Activated T-cell treated with anti-CD3 and anti-CD28 coated beads for 4 hours (primary cell): ENCODE measurements at places on chromosomes 5 and 9.
A peak's percentile ranks its signal among the peaks of the same experiment; 100 is the strongest.

DNA sequence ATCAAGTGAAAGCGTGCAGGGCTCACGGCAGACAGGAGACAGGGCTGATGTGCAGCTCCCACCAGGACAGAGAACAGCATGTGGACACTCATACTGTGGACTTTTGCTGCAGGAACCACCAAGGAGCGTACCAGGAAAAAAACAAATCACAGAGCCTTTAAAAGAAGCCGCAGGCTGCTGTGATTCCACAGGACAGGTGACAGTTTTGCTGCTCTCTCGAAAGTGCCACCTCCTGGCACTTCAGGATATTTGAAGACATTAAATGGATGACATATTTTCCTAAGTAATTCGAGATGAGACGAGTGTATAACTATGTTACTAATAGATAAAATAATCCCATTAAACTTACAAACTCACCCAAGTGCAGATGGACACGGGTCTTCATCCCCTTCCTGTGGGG, 29.3 kb downstream of the ZDHHC11 start:
- DNase-seq = no peak

DNA sequence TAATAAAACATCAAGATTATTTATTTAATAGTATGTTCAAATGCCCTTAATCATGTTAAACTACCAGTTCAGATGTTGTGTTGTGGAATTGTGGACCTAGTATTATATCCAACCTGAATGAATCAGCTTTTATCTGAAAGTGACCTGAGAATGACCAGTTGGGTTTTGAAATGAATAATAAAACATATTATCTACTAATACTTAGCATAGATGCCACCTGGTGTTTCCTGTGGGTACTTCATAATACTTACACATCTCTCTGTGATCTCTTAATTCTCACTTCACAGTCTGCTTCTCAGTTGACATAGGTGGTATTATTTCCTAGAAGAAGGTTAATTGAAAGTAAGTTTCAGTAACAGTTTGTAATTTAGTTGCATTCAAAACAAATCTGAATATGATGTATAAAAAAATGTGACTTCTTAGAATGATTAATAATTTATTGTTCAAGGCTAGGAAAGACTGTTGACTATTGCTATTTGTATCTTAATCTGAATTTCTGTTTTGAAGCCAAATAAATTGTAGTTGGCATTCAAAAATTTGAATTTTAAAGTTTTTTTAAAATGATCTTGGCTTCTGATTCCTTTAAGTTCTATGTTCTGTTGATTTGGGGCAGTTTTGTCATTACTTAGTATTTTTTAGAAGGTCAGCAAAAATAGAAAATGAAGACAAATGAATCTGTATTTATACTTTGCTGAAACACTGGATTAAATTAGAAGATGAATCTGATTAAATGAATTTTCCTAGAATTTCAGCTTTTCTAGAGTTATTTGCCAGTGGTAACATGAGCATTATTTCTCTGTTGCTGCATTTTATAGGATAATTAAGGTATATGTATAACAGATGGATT, 48.2 kb downstream of the KIF2A start:
- no peak for DNase-seq

DNA sequence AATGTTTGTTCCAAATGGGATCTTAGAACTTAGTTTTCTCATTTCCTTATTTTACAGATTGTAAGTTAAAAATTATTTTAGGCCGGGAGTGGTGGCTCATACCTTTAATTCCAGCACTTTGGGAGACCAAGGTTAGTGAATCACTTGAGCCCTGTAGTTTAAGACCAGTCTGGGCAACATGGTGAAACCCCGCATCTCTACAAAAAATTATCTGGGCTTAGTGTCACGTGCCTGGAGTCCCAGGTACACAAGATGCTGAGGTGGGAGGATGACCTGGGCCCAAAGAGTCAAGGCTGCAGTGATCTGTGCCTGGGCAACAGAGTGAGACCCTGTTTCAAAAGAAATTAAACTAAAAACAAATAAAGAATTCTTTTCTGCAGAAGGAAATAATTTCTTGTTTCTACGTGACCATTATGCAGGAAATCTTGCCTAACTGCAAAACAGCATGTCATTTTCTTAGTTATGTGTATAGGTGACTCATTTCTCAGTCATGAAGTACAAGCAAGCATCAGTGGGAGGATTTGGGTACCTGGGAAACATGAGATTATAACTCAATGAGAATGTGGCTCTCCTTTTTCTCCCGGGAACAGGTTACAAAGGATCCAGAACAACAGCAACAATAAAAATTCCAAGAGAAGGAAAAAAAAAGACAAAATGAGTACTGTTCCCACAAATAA, 375.1 kb upstream of the ST8SIA4 start:
- no peak for DNase-seq

GRCh38 chr5:150987746-150988145, 32.6 kb upstream of the GPX3 start:
- no peak for DNase-seq

- no peak for DNase-seq
Observed at GRCh38 chr9:78396087-78396486, 99.2 kb downstream of the PSAT1 start.

- no peak for DNase-seq
Observed at GRCh38 chr9:4553951-4554381, 63.7 kb downstream of the SLC1A1 start.

GRCh38 chr9:26261503-26262330, 583.5 kb upstream of the TUSC1 start:
- DNase-seq = no peak

GRCh38 chr5:133519191-133519590, 93.2 kb downstream of the FSTL4 start:
- no peak for DNase-seq

- no peak for DNase-seq
Observed at GRCh38 chr5:65366655-65367054, 115.1 kb downstream of the ADAMTS6 start.

- DNase-seq = no peak
Observed at GRCh38 chr5:103774721-103775120, 212.1 kb upstream of the NUDT12 start.

- no peak for DNase-seq
Observed at GRCh38 chr9:124420991-124421543, 5.8 kb upstream of the PSMB7 start.

GRCh38 chr5:107812570-107813141, 141.9 kb upstream of the EFNA5 start:
- DNase-seq = no peak

DNA sequence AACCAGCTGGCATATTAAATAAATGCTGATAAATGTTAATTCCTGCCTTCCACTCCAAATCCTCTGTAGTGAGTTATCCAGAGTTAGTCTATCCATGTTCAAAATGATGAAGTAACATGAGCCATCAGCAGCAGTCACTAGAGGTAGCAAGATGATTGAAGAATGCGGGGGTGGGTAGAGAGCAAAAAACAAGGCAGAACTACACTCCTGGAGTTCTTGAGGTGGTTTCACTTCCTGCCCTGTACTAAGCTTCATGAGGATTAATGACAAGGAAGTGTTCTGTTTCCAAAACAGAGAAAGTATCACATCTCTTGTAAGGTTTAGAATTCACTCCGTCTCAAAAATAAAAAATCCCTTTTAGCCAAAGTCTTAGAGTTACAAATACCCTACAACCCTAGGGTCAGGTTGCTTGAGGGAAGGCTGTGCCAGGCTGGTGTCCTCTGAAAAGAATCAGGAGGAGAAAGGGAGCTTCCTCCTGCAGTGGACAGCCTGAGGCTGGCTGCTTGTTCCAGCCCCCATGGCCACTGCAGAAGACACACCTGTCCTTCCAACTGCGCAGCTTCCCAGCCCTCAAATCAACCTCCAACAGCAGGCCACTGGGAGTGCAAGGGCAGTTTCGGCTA, 180.2 kb downstream of the DENND1A start:
- no peak for DNase-seq

DNA sequence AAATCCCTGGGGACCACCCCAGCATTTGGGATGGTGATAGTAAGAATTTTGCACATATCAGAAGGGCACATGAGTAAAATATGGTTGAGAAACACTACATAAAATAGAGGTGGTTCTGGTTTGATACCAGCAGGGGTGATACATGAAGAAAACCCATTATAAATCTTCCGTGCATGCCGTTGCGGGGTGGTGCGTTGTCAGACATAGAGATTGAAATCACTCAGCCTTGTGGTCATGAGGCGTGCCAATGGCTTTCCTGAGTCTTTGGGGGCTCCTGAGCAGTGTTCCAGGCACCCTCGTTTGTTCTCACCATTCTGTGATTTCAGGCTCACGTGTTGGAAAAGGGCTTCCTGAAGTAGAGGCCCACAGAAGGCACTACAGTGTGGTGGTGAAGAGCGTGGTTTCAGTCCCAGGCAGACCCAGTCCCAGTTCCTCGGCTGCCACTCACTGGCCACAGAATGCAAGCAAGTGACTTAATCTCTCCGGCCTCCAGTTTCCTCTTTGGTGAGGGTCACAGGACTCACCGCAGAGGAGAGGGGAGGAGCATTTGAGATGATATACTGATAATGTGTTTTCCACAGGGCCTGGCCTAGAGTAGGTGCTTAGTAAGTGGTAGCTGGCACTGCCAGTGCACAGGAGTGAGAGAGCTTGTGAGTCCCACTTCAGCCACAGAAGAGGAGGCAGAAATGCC, 20.5 kb upstream of the GLRX start:
- DNase-seq = no peak

DNA sequence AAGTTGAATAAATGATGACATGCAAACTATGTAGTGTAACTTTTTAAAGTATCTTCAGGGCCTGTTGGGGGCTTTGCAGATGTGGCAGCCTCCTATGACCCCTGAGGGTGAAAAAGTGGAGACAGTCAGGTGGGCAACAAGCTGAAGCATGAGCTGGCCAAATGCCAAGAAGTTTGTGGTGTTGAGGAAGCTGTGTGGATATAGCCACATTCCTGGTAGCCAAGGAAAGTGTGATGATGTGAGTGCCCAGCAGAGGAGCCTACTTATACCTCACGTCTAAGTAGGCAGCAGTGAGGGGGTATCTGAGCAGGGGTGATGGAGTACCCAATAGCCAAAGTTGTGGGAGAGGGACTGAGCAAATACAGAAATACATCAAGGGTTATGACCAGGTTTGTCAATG, 621.2 kb upstream of the CDH6 start:
- no peak for DNase-seq

- DNase-seq = no peak
Observed at GRCh38 chr9:5085993-5086392, 99.4 kb downstream of the INSL6 start.

DNA sequence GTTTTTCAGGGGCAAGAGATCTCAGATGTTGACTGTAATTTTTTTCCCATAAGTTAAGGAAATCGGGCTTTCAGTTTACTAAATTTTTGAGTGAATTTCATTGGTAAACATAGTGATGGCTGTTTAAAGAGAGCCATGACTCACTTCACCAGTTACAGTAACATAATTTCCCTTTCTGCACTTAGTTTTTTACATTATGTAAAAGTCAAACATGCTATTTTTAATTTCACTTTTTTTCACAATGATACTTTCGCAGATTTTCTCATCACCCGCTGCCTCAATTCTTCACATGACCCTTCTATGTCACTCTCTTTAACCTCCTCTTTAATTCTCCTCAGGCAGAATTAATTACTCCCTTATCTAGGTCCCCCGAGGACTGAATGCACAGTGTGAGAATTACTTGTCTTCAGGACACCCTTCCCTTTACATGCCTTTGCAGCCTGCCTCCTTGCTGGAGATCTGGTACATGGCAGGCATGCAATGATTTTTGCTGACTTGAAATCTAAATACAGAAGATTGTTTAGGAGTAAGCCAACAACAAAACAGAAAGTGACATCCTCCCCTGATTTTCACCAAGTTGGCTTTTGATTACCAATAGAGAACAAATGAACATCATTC, 217.5 kb upstream of the S1PR3 start:
- no peak for DNase-seq

GRCh38 chr9:112049811-112050516, 125.1 kb downstream of the SUSD1 start:
- no peak for DNase-seq

- DNase-seq = no peak
Observed at GRCh38 chr9:31588756-31589155, 795.7 kb upstream of the ACO1 start.

DNA sequence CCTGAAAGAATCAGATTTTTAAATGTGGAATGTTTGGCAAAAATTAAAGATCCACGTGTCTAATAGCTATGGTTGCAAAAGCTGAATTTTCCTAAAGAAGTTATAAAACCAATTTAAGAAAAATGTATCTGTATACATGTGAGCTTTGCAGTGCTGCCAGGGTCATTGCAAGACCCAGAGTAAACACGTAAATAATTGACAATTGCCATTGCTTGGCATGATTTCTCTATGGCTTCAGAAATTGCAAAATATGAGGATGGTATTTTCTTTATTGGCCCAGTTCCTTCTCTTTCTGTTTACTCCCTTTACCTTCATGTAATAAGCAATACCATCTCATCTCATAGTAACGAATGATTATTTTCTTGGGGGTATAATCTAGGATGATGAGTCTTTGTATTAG, 123.9 kb downstream of the ERCC6L2 start:
- no peak for DNase-seq

DNA sequence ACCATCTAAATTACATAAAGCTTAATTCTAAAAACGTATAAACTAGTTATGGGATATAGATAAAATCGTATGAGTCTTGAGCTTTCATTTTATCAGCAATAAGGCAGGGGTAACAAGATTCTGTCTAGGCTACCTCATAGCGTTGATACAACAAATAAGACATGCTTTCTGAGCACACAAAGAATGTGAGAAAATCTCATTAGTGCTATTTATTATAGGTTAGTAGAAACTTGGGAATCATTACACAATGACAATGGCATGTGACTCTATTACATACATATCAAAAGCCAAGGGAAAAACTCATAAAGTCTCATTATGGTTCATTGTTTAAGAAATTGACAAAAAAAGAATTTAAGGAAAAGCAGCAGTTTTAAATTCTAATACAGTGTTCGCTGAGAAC, 448.6 kb downstream of the PLK2 start:
- no peak for DNase-seq

- DNase-seq = no peak
Observed at GRCh38 chr5:157109744-157110143, 900 bp upstream of the HAVCR2 start.

DNA sequence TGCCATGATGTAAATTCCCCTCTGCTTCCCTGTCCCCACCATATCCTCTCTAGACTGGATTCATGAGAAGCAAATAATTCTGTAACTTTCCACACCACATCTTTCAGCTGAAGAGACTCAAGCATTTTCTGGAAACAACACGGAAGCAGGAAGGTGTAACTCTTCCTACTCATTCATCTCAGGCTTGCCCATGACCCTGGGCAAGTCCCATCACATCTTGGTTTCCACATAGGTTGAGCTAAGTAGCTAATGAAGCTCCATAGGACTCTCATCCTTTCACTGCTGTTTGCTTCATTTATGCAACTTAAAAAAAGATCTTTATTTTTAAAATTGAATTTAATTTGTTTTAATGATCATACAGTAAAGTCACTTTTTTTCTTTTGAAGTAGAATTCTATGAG, 32.7 kb upstream of the STARD4 start:
- DNase-seq = no peak

GRCh38 chr9:72362680-72363139, 2.3 kb downstream of the ZFAND5 start:
- DNase-seq = peak; percentile 33

GRCh38 chr5:3068401-3068800, 316.9 kb upstream of the IRX2 start:
- no peak for DNase-seq

GRCh38 chr5:150064681-150065220, 21.6 kb downstream of the CSF1R start:
- DNase-seq = no peak
